WTC11 (cell line): ENCODE measurements at places on chromosomes 6 and 20. TPM values are rescaled to one million over a fixed set of nuclear protein-coding genes. Genes with fewer than 3 reads are reported as not detected.

UNC93A gene
- 0.70 to 3.1 TPM (median 1.8 TPM) in 3 replicates for total RNA-seq

GRCh38 chr20:24770628-24771541 lies 178.2 kb upstream of the CST7 start:
- H3K27me3 ChIP-seq, result no peaks in the 10 kb centered on the region; the same call in 1 of the 2 replicates
- H3K27ac ChIP-seq, result no peak overlapping the region
- H3K4me1 ChIP-seq, result peaks cover 15% of the 10 kb centered on the region
- H3K4me3 ChIP-seq, result no peak overlapping the region

GRCh38 chr20:61497029-61497627 lies 245.1 kb downstream of the CDH4 start:
- peaks cover 12% of the 10 kb centered on the region for H3K27me3 ChIP-seq
- peak overlapping the region; percentile 99 for H3K27ac ChIP-seq

DNA sequence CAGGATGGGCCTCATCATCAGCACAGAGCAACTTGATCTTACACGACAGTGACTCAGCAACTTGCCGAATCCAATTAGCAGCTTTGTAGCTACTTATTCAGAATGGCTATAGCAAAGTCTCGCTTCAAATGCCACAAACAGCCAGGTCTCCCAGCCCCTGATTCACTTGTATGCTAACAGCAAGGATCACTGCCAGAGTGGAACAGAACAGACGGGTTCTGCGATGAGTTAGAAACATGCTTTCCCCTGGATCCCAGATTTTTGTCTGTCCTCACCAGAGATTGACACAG lies 254.4 kb downstream of the NRN1 start:
- no peak for DNase-seq
- H3K27me3 ChIP-seq, result no peaks in the 10 kb centered on the region; the same call in 1 of the 2 replicates
- H3K36me3 ChIP-seq, result peaks cover 31% of the 10 kb centered on the region
- H3K4me1 ChIP-seq, result peaks cover 20% of the 10 kb centered on the region

GRCh38 chr20:44343162-44343675 lies 6.4 kb downstream of the R3HDML start:
- no peaks in the 10 kb centered on the region for H3K27me3 ChIP-seq
- DNase-seq, result no peak
- no peaks in the 10 kb centered on the region for H3K4me1 ChIP-seq
- H3K36me3 ChIP-seq, result no peaks in the 10 kb centered on the region
- H3K4me3 ChIP-seq, result no peak overlapping the region
- H3K27ac ChIP-seq, result no peak overlapping the region

DNA sequence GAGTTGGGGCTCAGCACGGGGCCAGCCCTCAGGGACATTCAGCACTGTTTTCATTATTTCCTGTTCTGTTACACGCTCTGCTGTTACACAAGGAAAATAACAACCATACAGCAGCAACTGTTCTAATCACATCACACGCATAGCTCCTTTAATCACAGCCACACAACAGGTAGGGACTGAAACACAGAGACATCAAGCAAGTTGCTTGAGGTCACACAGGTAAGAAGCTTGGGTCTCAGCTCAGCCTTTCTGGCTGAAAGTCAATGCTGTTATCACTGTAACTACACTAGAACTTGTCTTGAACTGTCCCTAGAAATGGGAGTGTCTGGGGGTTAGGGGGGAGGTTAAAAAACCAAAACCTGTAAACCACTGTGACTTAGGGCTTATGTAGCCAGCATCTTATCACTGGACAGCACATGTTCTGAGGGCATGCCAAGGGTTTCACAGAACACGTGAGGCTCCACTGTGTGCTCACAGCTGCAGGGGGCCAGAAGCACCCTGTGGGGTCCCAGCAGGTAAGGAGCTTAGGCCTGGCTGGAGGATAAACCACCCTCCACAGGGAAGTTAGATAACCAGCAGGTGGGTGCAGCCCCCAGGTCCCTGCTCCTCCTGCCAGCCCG lies 146.0 kb downstream of the EYA2 start:
- H3K4me1 ChIP-seq, result no peaks in the 10 kb centered on the region
- no peaks in the 10 kb centered on the region for H3K36me3 ChIP-seq
- H3K4me3 ChIP-seq, result no peak overlapping the region
- no peak for DNase-seq
- H3K27ac ChIP-seq, result no peak overlapping the region
- no peaks in the 10 kb centered on the region for H3K27me3 ChIP-seq

DNA sequence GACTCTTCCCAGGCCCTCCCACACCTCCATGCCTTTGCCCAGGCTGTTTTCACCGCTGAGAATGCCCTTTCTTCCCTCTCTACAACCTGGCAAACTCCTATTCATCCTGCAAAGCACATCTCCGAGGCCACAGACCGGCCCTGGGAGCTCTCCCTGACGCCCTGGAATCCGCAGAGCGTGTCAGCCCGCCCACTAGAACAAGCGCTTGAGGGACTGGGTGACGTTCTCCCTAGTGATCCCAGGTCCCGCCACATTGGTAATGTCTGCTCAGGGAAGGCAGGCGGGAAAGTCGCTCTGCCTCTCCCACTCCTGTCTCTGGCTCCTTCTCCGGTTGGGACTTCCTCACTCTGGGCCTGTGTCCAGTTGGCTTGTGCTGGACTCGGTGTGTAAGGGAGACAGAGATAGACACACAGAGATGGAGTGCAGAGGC lies 61.6 kb downstream of the SRC start:
- peaks cover 37% of the 10 kb centered on the region for H3K4me1 ChIP-seq
- DNase-seq, result no peak
- H3K4me3 ChIP-seq, result peak overlapping the region; percentile 16; the same call in 1 of the 2 replicates

GRCh38 chr6:108806665-108807064 lies 41.6 kb upstream of the ARMC2 start:
- no peaks in the 10 kb centered on the region for H3K36me3 ChIP-seq
- no peak overlapping the region for H3K4me3 ChIP-seq
- no peaks in the 10 kb centered on the region for H3K4me1 ChIP-seq
- H3K27me3 ChIP-seq, result no peaks in the 10 kb centered on the region
- no peak overlapping the region for H3K27ac ChIP-seq
